NCI-H1436 treated with DMSO at 0.1 percent for 48 hours (cell line): ENCODE measurements at places on chromosomes 1 and 21.

DNA sequence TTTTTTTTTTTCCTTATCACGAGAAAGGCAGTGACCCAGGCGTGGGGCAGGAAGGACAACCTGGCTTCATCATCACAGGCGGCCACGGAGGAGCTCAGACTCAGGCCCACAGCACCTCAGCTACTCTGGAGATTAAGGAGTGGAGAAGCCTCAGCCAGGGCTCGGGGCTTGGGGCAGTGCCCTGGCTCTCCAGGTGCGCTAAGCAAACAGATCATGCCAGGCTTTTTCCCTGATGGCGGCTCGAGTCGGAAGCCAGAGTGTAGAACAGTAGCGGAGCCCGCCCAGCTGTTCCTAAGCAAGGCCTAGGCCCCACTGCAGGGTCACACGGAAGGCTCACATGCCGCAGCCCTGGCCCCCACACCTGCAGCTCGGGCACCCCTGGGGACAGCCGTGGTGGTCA, 70.7 kb downstream of the AGPAT3 start:
- no peak for DNase-seq

DNA sequence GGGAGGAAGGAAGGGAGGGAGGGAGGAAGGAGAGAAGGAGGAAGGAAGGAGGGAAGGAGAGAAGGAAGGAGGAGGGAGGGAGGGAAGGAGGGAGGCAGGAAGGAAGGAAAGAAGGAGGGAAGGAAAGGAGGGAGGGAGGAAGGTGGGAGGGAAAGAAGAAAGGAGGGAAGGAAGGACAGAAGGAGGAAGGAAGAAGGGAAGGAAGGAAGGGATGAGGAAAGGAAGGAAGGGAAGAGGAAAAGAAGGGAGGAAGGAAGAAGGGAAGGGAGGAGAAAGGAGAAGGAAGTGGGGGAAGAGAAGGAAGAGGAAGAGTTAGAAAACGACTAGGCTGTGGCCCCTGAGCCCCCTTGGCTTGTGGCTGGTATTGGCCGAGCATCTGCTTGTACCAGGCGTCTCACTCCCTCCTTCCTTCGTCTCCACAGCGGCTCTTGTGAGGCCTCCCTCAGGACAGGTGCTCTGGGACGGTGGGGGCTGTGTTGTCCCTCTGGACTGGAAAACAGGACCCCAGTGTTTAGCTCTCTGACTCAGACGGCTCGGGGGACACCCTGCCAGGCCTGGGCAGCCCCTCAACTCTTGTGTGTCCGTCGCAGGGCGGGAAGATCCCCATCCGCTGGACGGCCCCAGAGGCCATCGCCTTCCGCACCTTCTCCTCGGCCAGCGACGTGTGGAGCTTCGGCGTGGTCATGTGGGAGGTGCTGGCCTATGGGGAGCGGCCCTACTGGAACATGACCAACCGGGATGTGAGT, 36.2 kb upstream of the C1QA start:
- no peak for DNase-seq

DNA sequence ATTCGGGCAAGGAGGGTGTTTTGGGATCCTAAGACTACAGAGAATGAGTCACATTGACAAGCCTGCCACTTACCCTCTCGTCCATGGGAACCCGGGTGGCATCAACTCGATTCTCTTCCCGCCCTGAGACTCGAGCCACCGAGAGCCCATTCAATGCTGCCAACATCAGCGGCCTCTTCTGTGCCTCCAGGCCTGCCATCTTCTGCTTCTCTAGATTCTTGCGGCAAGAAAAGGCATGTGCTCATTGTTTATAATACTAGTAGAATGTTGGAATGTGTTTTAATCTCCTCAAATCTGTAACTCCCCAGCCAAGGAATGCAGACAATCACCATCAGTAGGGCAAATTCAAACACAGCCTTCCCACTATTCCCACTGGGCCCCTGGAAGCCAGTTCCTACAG, 96.9 kb downstream of the SMYD2 start:
- DNase-seq = no peak

- DNase-seq = no peak
Measured at GRCh38 chr1:61122389-61122788, 40.0 kb downstream of the NFIA start.

GRCh38 chr1:201359031-201359872, 18.2 kb downstream of the TNNT2 start:
- no peak for DNase-seq

GRCh38 chr1:227273557-227273956, 44.7 kb downstream of the CDC42BPA start:
- DNase-seq = no peak

DNA sequence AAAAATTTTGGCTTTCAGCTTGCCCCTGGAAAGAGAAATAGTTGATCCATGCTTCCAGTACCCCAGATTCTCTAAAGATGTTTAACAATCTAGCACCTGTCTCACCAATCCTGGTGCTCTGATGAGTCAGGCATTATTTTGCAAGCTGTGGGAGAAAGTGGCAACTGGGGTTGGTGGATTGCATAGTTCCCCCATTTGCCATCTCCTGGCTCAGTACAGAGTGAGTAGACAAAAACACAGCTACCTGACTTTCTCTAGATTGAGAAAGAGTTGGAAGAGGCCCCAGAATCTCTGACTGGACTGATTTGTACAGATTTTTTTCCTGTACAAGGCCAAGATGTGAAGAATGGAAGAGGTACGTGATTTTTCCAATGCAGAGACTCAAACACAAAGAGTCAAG, 75.1 kb upstream of the NEGR1 start:
- DNase-seq = no peak

GRCh38 chr1:26582053-26582835, 52.7 kb downstream of the RPS6KA1 start:
- no peak for DNase-seq

GRCh38 chr1:231878737-231879136, 252.1 kb downstream of the DISC1 start:
- no peak for DNase-seq

GRCh38 chr21:44291936-44292811, 6.5 kb downstream of the AIRE start:
- no peak for DNase-seq

DNA sequence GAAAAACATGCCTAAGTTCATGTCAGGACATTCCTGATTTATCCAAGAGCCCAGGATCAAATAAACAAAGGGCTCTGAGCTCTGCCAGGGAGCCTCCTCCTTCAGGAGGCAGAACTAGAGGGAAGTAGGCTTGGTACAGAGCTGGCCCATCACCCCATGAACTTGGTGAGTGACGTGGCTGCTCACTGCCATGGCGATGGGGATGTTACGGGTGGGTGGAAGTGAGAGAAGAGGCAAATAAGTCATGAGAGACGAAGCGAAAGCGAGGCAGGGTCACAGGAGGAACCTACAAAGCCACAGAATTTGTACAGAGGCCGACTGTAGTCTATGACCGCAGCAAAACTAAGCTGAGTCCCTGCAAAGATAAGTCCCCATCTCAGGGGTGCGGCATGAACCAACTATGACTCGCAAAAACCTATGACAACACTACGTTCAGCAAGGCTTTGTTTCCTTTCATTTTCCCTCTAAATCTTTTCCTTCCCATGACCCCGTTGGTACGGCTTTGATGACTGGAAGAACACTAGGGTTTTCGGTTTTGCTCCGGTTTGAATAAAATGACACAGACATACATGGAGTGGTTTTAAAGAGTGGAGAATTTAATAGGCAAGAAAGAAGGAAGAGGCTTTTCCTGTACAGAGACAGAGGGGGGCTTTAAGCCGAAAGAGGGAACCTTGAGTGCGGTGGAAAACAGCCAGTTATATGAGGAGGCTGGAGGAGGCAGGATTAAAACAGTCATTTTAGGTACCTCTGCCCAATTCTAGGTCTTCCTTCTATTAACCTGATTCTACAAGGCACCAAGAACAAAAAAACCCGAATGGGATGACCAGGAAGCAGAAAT, 74.1 kb downstream of the CD46 start:
- DNase-seq = no peak

GRCh38 chr1:45928486-45929205, 125.2 kb downstream of the MAST2 start:
- DNase-seq = no peak

- no peak for DNase-seq
Measured at GRCh38 chr1:53069265-53069662, 7.3 kb downstream of the PODN start.

DNA sequence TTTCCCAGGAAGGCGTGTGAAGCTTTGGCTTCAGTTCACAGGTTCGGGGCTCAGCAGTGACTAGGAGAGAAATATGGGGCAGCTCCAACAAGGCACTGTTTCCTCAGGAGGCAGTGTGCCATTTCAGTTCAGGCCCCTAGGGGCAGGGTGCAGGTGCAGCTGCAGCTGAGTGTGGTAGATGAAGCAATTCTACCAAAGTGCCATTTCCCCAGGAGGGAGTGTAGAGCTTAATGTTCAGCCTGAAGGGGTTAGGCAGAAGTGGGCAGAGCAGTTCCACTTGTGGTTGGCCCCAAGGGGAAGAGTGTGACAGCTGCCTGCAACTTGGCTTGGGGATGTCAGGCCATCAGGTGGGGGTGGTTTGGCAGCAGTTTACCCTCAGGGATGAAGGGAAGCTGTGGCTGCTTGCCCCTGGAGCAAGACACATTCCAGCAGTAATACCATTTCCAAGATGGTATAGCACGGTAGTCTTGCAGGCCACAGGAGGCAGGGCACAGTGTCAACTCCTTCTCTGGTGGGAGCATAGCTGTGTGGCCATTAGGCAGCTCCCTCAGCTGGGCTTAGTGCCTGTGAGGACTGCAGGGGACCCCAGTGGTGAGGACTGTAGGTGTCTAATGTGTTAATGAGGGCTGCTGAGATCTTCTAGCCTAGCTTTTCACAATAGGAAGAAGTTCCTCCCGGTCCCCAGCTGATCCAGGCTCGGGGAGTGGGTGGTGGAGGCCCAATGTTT, 34.7 kb downstream of the RGSL1 start:
- DNase-seq = peak; percentile 84

- DNase-seq = no peak
Measured at GRCh38 chr1:154502066-154502743, at the start of the genes SHE and TDRD10. SHE (minus strand) TSS chr1:154502412; CDS start chr1:154502026, 386 bp downstream. TDRD10 (plus strand) TSS chr1:154502219; CDS start chr1:154506904, 4,685 bp downstream.

GRCh38 chr1:162074276-162075005, 5.0 kb downstream of the NOS1AP start:
- no peak for DNase-seq

DNA sequence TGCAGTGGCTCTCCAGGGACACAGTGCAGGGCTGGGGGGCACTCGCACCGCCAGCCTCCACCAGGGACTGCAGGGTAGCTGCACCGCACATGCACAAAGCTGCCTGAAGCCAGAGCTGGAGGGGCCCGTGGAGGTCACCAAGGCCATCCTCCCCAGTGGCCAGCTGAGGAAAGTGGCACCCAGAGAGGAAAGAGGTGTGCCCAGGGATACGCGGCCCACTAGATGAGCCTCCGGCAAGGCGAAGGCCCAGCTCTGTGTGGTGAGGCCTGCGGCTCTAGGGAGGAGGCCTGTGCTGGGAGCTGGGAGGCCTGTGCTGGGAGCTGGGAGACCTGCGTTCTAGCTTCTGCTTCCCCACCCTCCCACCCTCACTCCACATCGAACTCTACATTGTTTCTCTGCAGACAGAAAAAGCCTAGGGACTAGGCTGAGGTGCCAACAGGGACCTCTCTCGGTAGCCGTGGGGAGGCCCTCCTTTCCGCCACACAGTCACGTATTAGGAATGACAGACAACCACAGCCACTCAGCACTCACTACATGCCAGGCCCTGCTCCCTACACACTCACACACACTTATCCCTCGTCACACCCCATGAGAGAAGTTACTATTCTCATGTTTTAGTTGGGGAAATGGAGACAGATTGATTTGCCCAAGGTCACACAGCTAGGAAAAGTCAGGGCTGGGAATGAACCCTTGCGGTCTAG, 921 bp upstream of the ASCL5 start:
- no peak for DNase-seq

DNA sequence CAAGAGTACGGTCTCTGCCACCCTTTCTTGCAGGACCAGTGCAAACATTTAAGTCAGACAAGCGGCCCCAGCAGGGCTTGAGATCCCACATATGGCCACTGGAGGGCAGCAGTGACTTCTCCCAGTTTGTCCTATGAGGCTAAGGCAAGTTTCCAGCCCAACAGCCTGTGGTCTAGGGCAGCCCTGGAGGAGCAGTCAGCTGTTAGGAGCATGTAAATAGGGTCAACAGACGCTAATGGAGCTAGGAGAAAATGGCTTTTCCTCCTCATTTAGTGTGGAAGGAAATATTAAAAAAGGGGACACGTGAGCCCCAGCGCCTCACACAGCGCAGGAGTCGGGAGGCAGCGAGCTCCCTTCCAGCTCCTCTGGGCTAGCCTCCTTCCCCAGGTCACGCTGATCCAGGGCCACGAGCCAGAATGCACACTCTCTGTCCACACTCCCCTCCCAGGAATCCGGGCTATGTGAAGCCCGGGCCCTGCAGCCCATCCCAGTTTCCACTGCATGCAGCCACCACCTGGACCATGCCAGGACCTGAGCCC, 95.6 kb downstream of the LAMC2 start:
- DNase-seq = no peak
